Right ventricle myocardium inferior (tissue), 1 donor: ENCODE measurements at places on chromosomes 11 and 22.

GRCh38 chr11:2549080-2549479, 104.3 kb downstream of the KCNQ1 start:
- peak; percentile 11 for DNase-seq

- DNase-seq: no peak
Measured at GRCh38 chr11:68145120-68145866, 24.1 kb upstream of the CHKA start.

- DNase-seq: no peak
Measured at GRCh38 chr11:44096360-44097185, 1.1 kb downstream of the EXT2 start.

GRCh38 chr11:88249706-88250105, 74.5 kb upstream of the RAB38 start:
- DNase-seq: no peak
